ENCODE measurements at places on chromosomes 11 and 22.

DNA sequence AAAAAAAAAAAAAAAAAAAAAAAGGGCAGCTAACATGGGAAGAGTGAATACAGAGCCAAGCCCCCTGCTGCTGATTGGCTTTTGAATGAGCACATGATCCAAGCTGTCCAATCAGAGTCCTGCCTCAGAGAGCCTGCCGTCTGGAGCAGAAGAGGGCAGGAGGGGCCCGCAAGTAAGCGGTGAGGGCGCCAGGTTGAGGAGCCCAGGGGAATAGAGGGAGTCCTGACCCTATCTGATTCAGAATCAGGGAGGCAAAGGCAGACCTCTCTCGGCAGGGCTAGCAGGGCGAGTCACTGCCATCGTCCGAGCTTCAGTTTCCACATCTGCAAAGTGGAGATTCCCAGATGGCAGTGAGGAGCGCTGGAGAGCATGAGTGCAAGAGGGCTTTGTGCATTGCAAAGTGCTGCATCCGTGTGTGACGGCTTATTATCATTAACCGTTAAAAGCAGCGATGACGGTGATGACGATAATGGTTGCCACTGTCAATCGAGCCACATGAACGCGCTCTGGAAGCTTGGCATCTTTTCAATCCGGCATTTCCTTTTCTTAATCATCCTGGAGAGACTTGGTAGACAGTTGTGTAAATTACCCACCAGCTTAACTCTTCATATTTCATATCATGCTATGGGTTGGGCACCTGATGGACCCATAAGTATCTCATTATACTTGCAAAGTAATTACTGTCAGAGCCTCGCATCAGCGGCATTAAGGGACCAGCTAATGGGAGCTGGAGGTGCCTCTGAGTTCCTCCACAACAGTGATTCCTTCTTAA, 68.6 kb upstream of the ATXN10 start:
- no peak for DNase-seq

DNA sequence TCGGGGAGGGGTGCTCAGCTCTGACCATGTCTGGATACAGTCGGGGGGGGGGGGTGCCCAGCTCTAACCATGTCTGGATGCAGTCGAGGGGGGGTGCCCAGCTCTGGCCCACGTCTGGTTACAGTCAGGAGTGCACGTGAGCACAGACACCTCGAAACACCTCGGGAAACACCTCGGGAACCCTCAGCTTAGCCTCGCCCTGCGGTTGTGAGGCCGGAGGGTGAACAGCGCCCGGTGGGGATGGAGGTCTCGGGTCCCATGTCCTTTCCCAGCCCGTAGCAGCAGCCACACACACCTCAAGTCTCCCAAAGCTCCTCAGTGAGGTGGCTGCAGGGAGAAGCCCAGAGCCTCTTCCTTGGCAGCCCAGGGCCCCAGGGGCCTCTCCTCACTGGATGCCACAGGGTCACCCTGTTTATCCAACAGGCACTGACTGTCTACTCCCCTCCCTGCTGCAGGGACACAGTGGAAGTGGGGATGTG, 2.1 kb downstream of the SIGIRR start:
- DNase-seq = no peak

DNA sequence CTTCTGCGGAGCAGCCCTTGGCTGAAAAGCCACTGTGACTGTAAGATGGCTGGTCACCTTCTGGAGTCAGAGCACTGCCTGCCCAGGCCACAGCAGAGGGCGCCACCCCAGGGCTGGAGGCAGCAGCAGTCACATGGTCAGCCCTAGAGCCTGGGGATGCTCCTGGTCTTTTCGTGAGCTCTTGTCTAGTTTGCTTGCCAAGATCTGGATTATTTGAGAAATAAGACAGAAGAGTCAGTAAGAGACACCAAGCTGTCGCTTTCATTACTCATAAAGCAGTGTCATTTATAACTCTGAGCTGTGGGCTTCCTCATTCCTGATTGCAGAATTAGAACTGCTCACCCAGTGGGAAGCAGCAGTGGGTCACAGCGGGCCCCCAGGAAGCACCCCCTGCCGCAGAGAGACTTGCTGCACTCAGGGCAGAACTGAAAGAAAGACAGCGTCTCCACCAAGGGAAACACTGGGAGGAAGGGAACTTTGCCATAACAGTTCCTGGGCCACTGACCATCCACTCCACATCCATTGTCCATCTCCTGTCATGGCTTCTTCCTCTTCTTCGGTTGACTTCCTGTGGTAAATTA, 56.7 kb downstream of the PPP6R2 start:
- DNase-seq = no peak

GRCh38 chr22:45053571-45053970, 43.8 kb upstream of the PHF21B start:
- DNase-seq = no peak

GRCh38 chr22:24315367-24315966, 44.8 kb downstream of the SPECC1L start:
- DNase-seq = no peak

- no peak for DNase-seq
Measured at GRCh38 chr11:94650756-94651155, 83.6 kb downstream of the PIWIL4 start.

DNA sequence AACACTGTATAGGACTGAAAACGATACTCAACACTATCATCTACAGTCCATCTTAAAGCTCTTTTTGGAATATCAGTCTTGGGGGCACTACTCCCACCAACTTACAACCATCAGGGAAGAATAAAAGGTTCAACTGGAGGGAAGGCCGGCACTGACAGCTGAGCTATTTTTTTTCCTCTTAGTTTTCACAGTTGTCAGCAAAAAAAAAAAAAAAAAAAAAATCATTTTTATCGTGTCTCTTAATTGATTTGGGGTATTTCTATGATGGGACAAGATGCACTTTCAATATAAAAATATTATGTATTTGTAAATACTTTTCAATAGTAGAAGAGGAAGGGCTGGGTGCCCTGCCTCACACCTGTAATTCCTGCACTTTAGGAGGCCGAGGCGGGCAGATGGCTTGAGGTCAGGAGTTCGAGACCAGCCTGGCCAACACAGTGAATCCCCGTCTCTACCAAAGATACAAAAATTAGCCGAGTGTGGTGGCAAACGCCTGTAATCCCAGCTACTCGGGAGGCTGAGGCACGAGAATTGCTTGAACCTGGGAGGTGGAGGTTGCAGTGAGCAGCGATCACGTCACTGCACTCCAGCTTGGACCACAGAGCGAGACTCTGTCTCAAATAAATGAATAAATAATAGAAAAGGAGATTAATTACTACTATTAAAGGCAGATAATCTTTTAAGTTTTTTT, 1.5 kb downstream of the KIF18A start:
- no peak for DNase-seq

- DNase-seq = no peak
Measured at GRCh38 chr11:103395612-103396011, 286.4 kb downstream of the DYNC2H1 start.

DNA sequence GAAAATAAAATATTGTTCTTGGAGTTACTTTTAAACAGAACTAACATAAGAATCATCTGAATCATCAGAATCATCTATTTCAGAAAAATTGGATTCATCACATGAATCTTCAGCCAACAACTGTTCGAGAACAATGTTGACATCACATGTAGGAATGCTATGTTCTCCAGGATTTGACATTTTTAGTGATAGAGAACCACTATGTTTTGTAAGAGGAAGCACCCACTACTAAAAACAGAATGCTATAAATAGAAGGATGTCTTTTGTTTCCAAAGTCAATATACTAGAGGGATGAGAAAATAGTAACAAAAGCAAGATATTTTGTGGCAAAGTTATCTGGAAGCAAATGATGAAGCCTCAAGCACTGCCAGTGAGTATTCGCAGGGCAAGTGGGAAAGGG, 263.4 kb upstream of the DDI1 start:
- no peak for DNase-seq

GRCh38 chr22:16601437-16602223, 9.0 kb upstream of the CCT8L2 start:
- no peak for DNase-seq

DNA sequence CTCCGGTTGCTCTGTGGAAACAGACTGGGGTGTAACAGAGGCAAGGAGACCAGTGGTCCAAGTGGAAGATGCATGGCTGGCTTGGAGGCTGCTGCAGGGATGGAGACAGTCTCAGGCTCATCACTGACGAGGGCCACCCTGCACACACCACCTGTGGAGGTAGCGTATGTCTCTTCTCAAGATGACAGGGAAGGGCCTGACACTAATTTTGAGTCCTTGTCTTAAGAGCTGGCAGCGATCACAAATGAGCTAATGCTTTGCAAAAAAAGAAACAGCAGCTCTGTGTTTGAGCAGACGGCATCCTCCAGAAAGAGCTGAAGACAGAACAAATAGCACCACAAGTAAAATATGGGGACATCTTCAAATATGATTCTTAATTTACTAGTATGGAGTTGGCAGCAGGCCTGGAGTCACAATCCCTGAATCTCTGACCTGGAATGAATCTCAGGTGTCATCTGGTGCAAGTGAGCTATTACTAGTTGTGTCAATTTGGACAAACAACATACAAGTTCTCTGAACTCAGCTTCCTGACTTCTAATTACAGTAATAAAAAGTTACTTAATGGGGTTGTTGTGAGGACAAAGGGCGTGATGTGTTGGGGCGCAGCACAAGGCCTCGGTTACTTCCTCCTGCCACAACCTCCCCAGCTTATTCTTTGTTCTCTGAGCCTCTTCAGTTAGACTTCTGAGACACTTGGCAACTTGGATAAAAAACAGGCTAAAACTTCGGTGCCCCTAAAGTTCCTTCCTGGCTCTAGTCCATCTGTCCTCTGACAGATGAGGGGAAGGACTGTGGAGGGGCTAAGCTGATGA, 95.2 kb upstream of the BID start:
- peak; percentile 28 for DNase-seq

DNA sequence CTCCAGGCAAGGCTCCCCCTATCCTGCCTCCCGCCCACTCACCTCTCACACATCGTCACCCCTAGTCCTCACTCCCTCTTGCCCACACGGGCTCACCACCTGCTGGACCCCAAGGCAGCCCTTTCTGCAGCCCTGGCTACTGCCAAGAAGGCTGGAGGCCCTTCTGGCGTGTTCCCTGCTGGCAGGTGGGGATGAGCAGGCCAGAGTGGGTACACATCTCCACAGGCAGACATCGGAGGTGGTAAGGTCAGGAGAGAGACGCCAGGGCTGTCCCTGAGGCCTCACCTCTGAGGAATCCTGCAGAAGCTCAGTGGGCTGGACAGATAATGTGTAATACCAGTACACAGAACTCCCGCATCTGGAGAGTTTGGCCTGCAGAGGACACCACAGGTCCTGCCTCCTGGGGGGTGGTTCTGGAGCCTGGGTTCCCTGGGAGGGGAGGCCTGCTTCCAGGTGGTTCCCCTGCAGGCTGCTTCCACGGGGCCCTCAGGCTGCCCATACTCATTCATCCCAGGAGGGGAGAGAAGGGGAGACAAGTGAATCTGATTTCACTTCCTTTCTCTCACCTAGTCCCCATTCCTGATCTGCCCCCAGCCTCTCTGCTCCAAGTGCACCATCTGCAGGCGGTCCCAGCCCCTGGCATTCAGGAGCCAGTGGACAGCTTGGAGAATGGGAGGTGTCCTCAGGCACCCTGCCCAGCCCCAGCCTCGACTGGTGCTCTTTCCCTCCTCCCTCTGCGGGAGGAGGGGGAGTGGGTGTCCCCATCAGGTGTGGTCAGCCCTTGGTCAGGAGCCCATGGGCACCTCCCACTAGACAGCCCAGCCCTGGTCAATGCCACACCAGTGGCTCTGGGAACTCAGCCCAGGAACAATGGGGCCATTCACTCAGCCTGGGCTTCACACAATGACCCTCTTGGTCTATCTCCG, 6.1 kb upstream of the CHST1 start:
- DNase-seq = peak; percentile 70

- DNase-seq = no peak
Measured at GRCh38 chr22:29427176-29427760, 11.1 kb upstream of the RFPL1 start.

DNA sequence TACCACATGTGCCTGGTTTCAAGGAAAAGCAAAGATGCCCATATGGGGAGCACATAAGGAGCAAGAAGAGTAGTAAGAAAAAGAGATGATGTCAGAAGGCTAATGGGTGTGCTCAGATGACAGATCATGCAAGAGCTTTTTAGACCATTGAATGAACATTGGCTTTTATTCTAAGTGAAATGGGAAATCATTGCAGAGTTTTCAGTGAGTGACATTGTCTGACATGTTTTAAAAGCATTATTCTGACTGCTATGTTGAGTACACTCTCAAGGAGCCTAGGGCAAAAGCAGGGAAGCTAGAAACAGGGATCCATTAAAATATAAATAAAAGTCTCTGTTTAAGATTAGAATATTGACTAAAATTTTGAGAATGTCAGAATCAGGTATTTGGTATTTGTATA, 133.6 kb downstream of the METTL15 start:
- DNase-seq = no peak

- no peak for DNase-seq
Measured at GRCh38 chr11:58787903-58788302, 56.2 kb upstream of the GLYAT start.

- DNase-seq = no peak
Measured at GRCh38 chr11:12474871-12475270, 97.5 kb downstream of the PARVA start.

- no peak for DNase-seq
Measured at GRCh38 chr11:132451942-132452601, 1080.2 kb downstream of the OPCML start.

- DNase-seq = peak; percentile 21
Measured at GRCh38 chr11:34792814-34793258, 123.3 kb downstream of the APIP start.

GRCh38 chr22:41683616-41684015, 5.1 kb downstream of the SNU13 start:
- DNase-seq = no peak

GRCh38 chr22:43128116-43128515, 15.1 kb downstream of the MCAT start:
- no peak for DNase-seq

GRCh38 chr11:14422052-14422813, 63.2 kb upstream of the RRAS2 start:
- peak; percentile 36 for DNase-seq

- no peak for DNase-seq
Measured at GRCh38 chr11:76744186-76745043, 38.7 kb upstream of the TSKU start.

- DNase-seq = no peak
Measured at GRCh38 chr11:34242037-34242625, 115.7 kb downstream of the ABTB2 start.

GRCh38 chr11:116879800-116880625, 42.6 kb upstream of the APOA1 start:
- no peak for DNase-seq

DNA sequence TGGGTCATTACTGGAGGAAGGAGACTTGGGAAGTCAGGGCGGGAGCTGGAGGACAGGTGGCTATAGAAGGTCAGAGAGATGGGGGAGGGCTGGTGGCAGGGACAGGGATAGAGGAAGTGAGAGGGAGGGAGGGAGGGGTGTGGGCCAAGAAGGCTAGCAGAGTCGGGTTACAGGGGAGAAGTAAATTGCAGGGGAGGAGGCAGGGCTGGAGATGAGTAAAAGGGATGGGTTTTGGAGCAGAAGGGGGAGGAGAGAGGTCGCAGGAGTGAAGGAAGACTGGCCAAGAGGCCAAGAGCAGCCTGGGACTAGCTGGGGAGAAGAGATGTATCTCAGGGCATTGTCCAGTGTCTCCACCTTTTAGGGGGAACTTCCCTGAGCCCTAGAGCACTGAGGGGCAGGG, 33.0 kb downstream of the LRRC10B start:
- DNase-seq = no peak

- no peak for DNase-seq
Measured at GRCh38 chr11:130731401-130731800, 184.9 kb downstream of the SNX19 start.
